ENCODE measurements at places on chromosomes 4 and X. TPM values are rescaled to one million over a fixed set of nuclear protein-coding genes. Genes with fewer than 3 reads are reported as not detected.

DNA sequence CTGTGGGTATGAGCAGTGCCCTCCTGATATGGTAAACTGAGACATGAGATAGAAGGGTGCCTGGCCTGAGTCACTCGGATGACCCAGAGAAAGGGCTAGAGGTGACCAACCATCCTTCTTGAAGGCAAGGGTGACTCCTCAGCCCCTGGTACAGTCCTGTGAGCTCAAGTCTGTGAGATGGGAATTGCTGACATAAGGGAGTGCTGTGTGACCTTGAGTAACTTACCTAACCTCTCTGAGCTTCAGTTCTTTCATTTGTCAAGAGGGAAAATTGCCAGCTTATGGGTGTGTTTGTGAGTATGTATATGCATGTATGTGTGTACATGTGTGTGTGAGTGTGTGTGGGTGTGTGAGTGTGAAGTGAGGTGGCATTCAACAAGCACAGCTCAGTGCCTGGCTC lies 210.4 kb upstream of the PSAPL1 start:
- DNase-seq = no peak

GRCh38 chr4:86818841-86819240 lies 30.3 kb downstream of the SLC10A6 start:
- no peak for DNase-seq

DNA sequence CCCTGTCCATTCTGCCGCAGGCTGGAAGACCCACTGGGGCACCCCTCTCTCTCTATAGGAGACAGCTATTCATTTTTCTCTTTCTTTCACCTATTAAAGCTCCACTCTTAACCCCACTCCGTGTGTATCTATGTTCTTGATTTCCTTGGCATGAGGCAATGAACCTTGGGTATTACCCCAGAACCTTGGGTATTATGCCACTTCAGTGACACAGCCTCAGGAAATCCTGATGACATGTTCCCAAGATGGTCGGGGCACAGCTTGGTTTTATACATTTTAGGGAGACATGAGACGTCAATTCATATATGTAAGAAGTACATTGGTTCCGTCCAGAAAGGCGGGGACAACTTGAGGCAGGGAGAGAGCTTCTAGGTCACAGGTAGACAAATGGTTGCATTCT lies 13.4 kb downstream of the HTT-AS start:
- no peak for DNase-seq

The HTN3 gene
- not detected for total RNA-seq

- no peak for DNase-seq
Observed at GRCh38 chrX:9627922-9628321, 137.7 kb downstream of the GPR143 start.

Measured in muscle of leg (tissue), 16 donors.